ENCODE measurements at places on chromosomes 7 and 10.

GRCh38 chr10:102407425-102408130 is 11.0 kb downstream of the PSD start:
- no peak for DNase-seq

- DNase-seq: no peak
These were observed 937 bp upstream of the COBL start for GRCh38 chr7:51317582-51317910.

GRCh38 chr10:124691002-124691401 is 53.2 kb downstream of the FAM53B start:
- DNase-seq: no peak

DNA sequence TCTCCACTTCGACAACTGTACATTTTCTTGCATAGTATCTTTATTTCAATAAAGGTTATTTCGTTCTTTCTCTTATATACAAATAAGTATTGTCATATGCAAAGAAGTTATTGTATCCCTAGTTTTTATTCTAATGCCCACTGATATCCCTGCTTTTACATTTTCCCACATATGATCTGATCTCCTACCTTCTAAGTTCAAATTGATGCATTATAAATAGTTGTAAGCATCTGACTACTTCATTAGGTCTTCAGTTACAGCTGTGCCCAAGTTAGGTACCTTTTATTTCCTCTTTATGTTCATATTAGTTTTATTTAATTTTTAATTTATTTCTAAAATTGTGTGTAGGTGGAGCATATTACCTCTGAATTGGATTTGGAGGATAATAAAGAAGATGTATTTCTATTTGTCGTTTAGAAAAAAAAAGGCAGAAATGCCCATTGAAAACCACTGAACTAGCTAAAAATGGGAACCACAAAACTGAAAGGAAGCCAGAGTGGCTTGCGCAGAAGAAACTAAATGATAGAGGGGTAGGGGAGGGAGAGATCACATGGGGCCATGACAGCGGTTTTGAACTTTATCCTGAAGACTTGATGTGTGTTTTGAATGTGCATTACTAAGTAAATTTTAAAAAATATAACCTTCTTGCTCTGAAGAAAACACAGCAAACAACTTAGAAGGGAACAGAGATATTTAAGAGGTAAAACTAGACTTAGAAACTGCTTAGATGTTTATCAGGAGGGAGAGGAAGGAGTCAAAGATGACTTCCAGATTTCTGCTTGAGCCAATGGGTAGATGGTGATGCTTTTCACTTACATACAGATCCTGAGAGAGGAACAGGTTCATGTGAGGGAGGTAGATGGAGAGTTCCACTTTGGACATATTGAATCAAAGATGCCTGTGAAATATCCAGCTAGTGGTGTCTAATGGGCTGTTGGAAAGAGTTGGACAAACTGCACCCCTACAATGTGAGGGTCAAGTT is 9.3 kb upstream of the ZC3HAV1L start:
- DNase-seq: no peak

DNA sequence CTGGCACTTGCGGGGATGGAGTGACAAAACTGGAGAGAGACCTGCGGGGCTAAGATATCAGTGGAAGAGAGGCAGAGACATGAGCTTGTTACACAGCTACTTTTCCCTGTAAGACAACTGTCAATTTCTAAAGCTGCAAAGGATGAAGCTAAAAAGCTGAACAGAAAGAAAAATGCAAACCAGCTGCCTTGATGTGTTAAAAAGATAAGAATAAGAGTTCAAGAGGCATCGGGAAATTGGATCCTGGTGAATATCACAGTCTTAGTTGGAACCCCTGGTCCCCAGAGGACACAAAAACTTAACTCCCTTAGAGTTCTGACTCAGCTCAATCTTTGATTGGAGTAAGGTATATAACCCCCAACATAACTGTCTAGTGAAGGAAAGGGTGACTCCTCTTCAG is 38.8 kb downstream of the VPS41 start:
- DNase-seq: no peak

- no peak for DNase-seq
These were observed 130.1 kb downstream of the COBL start for GRCh38 chr7:51186531-51186930.

GRCh38 chr7:32496052-32496813 is 944 bp downstream of the AVL9 start:
- DNase-seq: no peak

DNA sequence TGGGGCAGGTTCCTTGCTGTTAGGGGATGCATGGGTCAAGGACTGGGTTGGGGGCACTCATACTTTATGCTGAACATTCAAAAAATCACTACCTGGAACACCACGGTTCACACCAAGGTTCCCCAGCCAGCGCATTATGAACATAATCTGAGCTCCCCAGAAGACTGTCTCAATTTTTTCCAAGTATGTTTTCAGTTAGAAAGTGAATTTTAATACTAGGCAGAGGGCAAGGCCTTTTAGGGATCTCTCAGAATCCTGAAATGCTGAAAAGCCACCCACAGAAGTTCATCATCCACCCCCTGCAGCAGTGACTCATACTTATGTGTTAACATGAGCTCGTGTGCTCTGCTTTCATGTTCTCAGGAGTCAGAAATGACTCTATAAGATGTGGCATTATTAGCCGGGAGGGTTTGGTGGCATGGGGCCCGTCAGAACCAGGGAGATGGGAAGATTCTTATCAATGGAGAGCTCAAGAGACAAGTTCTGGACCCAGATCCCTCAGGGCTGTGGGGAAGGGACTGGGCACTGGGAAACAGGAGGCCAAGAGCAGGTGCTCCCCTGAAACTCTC is 185.2 kb upstream of the ITGB1 start:
- no peak for DNase-seq

- DNase-seq: no peak
These were observed 252.6 kb upstream of the SMIM30 start for GRCh38 chr7:113370910-113371309.

DNA sequence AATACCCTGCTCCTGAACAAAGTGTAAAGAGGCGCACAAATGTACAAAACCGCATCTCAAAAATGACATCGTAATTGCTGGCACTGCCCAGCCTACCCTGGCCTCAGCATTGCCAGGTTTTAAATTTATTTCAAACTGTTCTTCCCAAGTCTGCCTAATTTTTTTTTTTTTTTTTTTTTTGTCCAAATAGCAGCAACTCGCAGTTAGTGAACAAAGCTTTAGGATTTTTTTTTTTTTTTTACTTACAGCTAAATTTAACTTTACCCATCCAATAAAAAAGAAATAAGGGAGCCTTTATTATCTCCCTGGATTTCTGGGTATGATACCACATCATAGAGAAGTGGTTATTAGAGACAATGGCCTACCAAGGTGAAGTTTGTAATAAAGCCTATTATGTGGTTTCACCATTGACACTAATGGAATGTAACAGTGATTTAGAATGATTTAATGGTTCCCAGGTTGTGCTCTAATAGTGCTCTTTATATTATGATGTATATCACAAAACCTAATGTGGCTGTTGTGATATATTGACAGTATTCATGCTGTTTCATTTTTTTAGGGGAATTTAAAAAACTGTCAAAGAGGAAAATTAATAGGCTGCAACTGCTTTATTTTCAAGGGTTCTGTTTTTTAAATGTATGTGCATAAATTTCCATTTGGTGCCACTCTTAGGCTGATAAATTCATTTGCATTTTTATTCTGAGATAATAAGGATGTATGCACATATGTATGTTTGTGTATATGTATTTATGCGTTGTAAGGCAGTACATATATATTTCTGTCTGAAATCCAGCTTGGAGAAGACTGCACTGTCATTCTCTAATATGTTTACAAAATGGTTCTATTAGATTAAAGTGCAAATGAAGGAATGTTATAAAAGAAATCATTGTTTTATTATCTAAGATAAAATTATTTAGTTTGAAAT is 309.0 kb downstream of the TFEC start:
- no peak for DNase-seq

- DNase-seq: no peak
These were observed 36.5 kb downstream of the CAMK2B start for GRCh38 chr7:44288811-44289340.

- no peak for DNase-seq
These were observed 147.9 kb upstream of the FRMD4A start for GRCh38 chr10:14478604-14479003.

- DNase-seq: no peak
These were observed 5.9 kb downstream of the AKAP9 start for GRCh38 chr7:91946549-91946948.

- no peak for DNase-seq
These were observed 980.9 kb downstream of the GATA3 start for GRCh38 chr10:9035355-9035754.

- no peak for DNase-seq
These were observed 503.8 kb downstream of the GRID1 start for GRCh38 chr10:85862771-85863170.

DNA sequence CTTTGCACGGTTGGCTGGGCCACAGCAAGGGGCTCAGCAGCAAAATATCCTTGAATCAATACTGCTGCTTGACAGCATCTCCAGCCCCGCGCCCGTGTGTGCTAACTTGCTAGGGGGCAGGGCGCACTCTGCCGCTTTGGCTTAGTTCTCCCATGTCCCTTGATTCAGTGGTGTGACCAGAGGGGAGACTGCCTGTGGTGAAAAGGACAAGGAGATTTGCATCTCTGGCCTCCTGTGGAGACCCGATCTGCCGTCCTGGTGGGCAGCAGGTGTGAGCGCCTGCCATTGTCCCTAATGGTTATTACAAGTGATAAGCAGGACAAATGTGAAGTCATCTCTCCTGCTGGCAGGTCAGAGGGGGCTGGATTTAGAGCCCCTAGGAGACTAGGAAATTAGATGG is 500.2 kb upstream of the GALNT17 start:
- DNase-seq: no peak

DNA sequence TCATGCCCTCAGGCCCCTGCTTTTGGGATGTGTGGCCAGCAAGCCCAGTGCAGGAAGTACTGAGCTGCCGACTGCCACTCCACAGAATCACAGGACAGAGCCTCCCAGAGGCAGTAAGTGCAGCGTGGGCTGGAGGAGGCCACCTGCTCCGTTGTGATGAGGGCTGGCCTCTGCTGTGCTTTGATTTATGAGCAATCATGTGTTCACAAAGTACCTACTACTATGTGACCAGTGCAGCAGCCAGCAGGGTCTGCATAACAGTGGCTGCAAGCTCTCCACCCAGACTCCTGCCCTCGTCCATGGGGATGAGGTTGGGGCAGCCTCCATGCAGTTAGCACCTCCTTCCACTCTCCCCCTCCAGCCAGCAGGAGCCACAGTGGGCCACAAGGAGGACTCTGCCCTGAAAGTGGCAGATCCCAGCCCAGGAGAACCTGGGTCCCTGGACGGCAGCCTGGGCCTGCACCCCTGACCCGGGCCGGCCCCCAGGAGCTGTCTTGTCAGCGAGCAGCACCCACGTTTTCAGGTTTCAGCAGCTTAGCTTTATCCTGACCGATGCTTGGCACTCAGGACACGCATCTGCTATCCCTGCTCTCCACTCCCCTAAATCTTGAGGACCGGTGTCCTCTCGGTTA is 37.7 kb upstream of the INSIG1 start:
- DNase-seq: no peak

GRCh38 chr10:120667276-120667675 is 183.9 kb upstream of the WDR11 start:
- no peak for DNase-seq

DNA sequence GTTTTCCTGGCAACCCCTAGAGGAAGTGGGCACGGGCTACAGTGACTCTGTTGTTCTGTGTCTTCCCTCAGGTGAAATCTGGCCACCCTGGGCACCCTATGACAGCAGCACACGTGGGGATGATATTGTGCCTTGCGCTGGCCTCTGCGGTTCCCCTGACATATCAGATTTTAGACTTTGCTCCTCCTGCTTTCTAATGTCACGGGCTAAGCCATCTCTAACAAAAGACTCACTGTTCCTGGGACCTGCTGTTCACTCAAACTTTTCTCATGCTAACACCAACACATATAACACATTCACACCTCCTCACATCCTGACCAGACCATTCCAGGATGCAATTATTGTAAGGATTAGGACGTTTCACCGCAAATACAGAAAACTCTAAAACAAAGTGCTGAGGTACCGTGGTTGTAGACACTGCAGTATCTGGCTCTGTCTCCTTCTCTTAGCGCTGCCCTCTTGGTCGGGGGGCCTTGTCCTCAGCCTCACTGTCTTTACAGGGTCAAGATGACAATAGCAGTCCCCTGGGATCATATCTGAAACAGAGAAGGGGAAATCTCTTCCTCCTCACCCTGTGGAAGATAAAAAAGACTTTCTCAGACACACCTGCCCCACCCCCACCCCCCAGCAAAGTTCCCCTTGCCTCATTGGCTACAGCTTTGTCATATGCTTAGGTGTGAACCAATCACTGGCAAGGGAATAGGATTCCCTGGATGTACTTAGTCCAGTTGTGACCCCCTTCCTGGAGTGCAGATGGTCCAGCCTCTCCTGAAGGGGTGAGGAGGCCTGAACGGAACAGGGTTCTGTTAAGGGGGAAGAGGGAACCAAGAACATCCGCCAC is 14.1 kb downstream of the CHN2 start:
- no peak for DNase-seq

- no peak for DNase-seq
These were observed 1.1 kb downstream of the RASSF4 start for GRCh38 chr10:44960482-44961229.

DNA sequence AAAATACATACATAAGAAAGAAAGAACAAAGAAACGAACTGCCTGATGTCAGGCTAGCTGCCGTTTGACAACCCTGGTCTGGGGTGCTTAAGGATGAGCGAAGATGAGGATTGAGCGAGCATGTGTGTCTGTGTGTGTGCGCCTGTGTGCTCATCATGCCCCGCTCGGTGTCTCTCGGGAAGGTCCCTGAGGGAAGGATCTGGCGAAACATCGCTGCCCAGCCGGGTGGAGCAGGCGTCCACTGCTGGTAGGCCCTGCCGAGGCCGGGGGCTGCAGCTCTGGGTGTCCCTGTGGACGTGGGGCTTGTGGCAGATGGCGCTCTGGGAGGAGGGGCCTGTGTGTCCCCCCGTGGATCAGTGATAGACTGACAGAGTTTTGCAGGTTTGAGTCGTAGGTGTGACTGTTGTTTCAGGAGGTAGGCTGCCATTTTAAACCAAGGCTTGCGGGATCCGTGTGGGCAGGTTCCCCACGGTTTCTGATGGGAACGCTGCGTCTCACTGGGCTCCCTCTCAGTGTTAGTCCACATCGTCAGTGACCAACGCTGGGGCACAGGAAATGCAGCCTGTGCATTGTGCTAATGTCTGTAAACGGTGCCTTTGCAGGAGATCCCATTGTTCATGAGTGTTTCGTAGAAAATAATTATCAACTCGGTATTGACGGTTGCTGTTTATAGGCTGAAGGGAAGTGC is 5.9 kb upstream of the SUN1 start:
- no peak for DNase-seq

- DNase-seq: no peak
These were observed 140.6 kb upstream of the CDK6 start for GRCh38 chr7:92976931-92977330.

DNA sequence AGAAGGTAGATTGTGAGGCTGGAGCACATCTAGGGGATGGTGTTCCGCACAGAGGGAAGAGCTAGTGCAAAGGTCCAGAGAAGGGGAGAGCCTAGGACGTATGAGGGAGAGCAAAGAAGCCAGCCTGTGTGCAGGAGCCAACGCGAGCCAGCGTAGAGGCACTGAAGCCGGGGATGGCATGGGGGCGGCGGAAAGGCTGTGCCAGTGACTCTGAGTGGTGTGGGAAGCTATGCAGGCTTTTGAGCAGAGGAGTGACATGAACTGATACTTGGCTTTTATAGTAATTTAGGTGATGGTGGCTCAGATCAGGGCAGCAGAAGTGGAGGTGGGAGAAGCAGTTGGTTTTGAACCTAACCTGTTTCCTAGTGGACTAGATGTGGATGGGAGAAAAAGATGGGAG is 65.8 kb downstream of the ATXN7L1 start:
- DNase-seq: no peak

Data from GM12864 (cell line).